Posterior cingulate gyrus (tissue), 11 donors: ENCODE measurements at places on chromosomes 12 and 14.

GRCh38 chr12:48988030-48988649 lies 10.0 kb downstream of the WNT1 start:
- no peak for DNase-seq

DNA sequence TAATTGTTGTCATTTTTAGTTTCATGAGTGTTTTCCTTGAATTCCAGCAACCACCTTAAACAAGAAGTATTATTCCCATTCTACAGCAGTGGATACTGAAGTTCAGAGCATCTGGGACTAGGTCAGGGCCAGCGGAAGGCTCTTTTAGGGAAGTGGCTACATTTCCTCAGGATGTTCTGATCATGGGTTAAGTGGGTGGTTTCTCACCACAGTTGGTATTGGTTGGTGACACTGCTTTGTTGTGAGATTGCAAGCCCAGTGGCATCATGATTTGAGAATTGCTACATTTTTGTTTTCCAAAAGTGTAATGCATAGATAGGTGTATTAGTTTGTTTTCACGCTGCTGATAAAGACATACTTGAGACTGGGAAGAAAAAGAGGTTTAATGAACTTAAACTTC lies 47.1 kb downstream of the SYNE2 start:
- no peak for DNase-seq

DNA sequence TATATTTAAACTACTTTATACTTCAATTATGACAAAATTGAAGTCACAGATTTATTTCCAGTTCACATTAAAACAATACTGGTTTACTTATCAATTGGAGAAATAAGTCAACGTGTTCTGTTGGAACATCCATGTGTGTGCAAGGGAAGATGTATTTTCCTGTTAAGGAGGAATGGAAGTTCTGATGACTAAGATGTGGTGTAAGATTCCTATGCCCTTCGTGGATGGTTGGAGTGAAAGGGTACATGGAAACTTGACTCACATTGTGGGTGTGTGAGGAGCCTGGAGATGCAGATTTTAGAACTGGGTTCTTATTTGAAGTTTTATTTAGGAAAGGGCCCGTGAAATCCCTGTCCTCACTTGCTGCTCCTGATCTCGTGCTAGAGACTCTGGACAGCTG lies 95.3 kb downstream of the CATSPERB start:
- DNase-seq, result no peak

DNA sequence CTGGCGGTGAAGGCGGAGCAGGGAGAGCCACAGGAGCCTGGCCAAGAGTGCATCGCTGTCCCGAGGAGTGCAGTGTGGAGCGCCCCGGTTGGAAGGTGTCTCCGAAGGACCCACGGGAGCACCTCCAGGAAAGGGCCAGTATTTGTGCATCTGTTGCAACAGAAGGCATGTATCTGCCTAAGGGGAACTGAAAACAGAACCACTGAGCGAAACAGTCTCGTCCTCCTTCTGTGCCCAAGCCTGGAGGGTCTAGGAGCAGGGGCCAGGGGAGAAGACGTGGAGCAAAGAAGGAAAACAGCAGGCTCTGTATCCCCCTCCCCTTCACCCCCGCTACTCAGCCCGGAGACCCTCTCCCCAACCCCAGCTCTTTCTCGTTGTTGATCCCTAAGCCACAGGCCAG lies 5.3 kb upstream of the LRRC10 start:
- DNase-seq, result no peak

GRCh38 chr14:81485372-81485771 lies 48.3 kb downstream of the SEL1L start:
- DNase-seq, result no peak

DNA sequence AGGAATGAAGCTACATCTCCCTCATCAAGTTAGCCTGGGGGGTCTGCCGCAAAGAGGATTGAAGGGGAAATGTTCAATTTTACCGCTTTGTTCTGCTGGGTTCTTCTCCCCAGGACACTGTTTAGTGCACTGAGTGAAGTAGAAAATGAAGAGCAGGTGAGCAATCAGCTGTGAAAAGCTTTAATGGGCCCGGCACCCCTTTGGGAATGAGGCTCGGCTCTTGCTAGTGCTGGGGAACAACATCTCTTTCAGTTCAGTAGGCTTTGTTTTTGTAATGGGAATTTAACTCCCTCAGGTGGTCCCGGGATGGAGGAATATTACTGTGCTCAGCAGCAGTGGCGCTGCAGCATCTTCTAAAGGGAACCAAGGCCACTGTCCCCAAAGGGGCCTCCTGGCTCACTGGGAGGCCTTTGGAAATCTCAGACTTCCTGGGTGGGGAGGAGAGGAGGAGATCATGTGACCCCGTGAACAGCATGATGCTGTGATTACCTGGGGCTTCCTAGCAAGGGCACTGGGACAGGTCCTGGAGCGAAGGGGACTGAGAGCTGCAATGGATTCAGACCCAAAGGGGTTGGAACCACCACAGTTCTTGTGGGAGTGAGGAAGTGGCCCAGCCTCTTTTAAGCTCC lies 85.2 kb upstream of the MAX start:
- no peak for DNase-seq

GRCh38 chr12:120943482-120943881 lies 34.9 kb upstream of the HNF1A start:
- DNase-seq, result no peak

DNA sequence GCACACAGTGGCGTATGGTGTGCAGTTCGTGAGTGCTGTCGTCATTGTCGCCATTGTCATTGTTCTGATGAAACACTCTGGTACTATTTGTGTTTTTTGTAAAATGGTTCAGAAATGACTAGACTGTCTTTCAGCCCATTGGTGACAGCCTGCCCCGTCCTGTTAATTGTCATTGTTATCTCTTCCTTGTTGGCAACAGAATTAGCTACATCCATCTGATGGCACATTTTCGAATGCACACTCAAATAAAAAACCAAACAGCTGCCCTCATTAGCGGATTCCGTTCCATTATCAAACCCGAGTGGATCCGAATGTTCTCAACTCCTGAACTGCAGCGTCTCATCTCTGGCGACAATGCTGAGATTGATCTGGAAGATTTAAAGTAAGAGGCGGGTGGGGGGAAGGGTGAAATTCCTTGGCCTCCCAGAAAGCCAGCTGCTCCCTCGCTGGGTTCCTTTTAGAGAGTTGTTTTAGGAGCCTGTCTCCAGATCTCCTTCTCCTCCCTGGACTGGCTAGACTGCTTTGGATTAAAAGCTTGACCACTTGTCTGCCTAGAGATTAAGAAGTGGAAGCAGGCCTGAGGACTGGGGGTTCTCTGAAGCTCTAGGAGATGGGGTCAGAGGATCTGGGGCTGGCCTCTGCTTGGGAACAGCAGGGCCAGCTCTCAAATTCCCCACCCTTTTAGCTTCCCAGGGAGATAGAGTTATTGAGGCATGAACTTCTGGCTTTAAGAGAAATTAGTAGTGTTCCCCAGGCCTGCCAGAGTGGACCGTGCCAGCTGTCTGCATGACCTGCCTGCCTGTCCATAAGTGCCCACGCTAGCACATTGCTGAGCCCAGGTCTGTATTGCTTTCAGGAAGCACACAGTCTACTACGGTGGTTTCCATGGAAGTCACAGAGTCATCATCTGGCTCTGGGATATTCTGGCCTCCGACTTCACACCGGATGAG lies 43.3 kb downstream of the MMAB start:
- no peak for DNase-seq

DNA sequence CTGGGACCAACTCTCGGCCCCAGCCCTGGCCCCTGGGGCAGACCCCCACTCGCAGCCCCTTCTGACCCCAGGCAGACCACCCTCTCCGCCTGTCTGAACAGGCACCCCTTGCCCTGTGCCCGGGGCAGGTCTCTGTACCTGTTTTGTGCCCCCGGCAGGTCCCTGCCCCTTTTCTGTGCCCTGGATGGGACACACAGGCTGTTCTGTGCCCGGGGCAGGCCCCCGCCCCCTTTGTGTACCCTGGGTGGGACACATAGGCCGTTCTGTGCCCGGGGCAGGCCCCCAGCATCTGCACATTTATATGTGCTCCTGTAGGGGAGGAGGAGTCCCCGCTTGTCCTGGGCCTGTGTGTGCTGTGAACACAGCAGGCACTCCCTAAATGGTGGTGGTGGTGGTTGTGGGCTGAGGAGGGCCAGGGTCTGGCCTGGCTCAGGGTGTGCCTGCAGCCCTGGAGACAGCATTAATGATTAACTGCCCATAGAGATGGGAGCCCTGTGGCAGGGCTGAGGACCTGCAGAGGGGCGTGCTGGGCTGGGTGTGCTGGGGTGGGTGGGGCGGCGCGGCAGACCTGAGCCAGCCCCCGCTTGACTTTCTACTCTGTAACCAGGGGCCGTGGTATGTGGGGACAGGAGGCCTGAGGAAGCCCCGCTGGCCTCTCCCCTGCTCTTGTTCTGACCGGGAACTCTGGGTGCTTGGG lies 3.7 kb downstream of the FBRSL1 start:
- DNase-seq, result peak; percentile 56

DNA sequence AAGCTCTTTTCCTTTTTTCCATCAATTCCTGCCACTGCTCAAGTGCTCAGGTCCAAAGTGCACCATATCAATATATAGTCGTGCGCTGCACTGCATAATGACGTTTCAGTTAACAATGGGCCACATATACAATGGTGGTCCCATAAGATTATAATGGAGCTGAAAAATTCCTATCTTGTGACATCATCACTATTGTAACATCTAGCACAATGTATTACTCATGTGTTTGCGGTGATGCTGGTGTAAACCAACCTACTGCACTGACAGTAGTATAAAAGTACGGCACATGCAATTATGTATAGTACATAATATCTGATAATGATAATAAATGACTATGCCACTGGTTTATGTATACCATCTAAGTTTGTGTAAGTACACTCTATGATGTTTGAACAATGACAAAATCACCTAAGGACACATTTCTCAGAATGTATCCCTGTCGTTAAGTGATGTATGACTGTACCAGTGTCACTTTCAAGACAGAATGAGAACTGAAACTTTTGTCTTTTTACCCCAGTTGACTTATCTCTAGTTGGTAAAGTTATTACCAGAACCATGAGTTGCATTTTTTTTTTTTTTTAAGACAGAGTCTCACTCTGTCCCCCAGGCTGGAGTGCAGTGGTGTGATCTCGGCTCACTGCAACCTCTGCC lies 53.7 kb upstream of the INSM2 start:
- DNase-seq, result no peak

GRCh38 chr12:92442782-92443181 lies 260.0 kb upstream of the PLEKHG7 start:
- no peak for DNase-seq

GRCh38 chr12:53807322-53807860 lies 55.6 kb upstream of the CISTR start:
- no peak for DNase-seq

DNA sequence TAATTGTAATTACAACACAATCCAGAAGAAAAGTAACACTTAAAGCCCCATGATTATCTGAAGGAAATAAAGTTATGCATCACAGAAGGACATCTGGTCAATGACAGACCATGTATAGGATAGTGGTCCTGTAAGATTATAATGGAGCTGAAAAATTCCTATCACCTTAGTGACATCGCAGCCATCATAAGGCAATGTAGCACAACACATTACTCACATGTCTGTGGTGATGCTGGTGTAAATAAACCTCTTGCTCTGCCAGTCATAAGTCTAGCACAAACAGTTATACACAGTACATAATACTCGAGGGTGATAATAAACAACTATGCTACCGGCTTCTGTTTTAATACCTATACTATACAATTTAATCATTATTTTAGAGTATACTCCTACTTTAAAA lies 11.2 kb downstream of the ATG2B start:
- no peak for DNase-seq

DNA sequence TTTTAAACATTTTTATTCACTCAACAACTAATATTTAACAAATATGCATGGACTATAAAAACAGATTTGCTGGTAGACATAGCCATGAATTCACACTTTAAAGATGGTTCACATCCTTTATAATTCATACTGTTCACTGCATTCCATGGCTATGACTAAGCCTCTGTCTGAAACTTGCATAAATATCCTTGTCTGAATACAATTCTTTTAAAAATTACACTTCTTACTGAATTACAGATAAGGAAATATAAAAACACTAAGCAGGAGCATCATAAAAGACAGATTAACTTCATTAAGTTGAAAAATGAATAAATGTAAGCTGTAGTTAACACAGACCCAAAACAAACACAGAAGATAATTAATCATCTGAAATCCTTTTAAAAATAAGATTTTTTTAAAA lies 53.8 kb downstream of the GXYLT1 start:
- no peak for DNase-seq

GRCh38 chr12:45663455-45663854 lies 66.1 kb upstream of the ARID2 start:
- no peak for DNase-seq

- DNase-seq, result no peak
Observed at GRCh38 chr12:3049611-3050249, 27.4 kb upstream of the TSPAN9 start.

DNA sequence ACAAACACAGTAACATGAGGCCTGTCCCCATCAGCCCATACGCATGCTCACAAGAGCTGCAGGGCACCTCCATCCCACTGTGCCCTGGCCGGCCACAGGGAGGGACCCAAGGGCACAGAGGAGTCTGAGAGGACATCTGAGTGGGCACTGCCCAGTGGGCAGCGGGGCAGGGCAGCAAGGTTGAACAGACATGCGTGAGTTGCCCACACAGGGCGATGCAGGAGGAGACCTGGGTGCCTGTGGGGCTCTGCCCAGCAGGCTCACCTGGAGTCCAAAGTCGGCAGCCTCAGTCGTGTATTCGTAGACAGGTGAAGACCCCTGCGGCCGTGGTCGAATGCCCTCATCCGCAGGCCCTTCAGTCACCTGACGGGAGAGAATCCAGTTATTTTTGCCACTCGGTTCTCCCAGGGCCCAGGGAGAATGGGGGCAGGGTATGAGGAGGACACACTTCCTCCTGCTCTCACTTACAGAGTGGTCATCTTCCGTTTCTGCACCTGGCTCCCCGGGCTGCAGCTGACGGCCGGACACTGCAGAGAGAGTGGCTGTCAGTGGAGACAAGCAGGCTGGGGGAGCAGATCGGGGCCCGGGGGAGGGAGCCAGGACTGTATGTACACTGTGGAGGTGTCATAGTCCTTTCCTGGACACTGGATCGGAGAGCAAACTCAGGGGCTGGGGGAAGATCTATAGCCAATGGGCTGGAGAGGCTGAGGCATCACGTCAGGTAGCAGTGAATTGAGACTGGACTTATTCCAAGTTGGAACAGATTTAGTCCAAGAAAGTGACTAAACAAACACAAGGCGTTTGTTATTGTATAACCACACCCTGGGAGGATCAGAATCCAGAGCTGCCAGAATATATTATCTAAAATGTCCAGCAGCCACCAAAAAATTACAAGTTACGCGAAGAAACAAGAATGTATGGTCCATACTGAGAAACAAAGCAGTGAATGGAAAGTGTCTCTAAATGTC lies 20.7 kb downstream of the AHNAK2 start:
- no peak for DNase-seq

GRCh38 chr12:19894803-19895202 lies 455.5 kb downstream of the AEBP2 start:
- no peak for DNase-seq

DNA sequence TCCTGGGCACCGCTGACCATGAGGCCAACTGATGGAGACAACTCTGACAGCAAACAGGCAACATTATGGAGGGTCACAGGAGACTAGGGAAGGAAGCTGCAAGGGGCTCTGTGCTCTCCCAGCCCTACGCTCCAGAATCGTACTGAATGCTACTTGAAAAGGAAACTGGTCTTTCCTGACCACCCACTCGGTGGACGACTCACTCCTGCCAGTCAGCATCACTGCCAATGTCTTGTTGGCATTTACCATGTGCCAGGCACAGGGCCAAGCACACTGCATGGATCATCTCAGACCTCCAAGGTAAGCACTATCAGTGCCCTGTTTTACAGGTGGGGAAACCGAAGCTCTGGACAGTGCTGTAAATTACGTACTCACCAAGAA lies 38.0 kb downstream of the CCDC85C start:
- no peak for DNase-seq

- DNase-seq, result no peak
Observed at GRCh38 chr12:129211862-129212630, 358.8 kb downstream of the GLT1D1 start.

GRCh38 chr12:55704824-55705718 lies 2.6 kb downstream of the ITGA7 start:
- DNase-seq, result no peak
